Spleen (tissue), 13 donors: ENCODE measurements at places on chromosomes 3 and 15. TPM values are rescaled to one million over a fixed set of nuclear protein-coding genes. Genes with fewer than 3 reads are reported as not detected.

RPP25 gene
- total RNA-seq = 15.4 TPM

GRCh38 chr15:25407950-25408349 lies 30.9 kb downstream of the UBE3A start:
- DNase-seq = no peak

DNA sequence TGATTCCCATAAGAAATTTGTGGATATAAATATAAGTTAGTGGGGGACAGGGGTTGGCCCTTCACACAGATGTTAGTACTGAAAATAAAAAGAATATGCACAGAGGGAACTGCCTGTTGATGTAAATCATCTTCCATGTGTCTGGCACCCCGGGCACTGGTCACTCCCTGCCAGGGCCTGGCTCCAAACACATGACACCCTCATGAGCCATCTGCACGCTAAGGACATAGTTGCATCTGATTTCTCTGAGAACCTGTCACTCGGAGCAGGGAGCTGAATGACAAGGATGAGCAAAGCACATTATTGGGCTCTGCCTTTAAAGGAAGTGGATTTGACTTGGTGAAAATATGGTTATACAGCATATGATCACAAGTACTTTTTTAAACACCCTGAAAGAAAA lies 66.2 kb upstream of the TSC22D2 start:
- no peak for DNase-seq

- DNase-seq = no peak
These were observed 113.2 kb downstream of the PPP2R3A start for GRCh38 chr3:136078421-136079364.

ZNF385D gene
- 0.98 TPM for total RNA-seq

NKIRAS1 gene
- 6.3 TPM for total RNA-seq

DNA sequence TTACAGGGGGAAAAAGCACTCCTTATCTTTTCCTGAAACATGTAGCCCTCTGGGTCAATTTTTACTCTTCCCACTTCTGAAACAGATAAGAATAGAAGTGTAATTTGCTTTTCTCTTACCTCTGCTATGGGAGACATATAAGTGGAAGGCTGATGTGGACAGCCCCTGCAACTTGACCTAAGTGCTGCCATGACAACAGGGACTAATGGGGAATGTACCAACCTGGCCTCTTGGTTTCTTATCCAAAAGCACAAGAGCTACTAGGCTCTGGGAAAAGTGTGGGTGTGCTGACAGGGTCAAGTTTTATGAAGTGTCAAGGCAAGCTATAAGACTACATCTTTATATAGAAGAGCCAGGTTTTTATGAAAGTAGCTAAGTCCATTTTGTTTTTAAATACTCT lies 1246.5 kb downstream of the OTOL1 start:
- no peak for DNase-seq

GRCh38 chr3:76735152-76735551 lies 304.7 kb upstream of the ROBO2 start:
- DNase-seq = no peak

DPPA2 gene
- not detected for total RNA-seq

GALNT15 gene
- 60.2 TPM for total RNA-seq

SKOR1 gene
- total RNA-seq = 0.69 TPM

- DNase-seq = peak; percentile 54
These were observed 25.5 kb downstream of the MGLL start for GRCh38 chr3:127796831-127797150.

DNA sequence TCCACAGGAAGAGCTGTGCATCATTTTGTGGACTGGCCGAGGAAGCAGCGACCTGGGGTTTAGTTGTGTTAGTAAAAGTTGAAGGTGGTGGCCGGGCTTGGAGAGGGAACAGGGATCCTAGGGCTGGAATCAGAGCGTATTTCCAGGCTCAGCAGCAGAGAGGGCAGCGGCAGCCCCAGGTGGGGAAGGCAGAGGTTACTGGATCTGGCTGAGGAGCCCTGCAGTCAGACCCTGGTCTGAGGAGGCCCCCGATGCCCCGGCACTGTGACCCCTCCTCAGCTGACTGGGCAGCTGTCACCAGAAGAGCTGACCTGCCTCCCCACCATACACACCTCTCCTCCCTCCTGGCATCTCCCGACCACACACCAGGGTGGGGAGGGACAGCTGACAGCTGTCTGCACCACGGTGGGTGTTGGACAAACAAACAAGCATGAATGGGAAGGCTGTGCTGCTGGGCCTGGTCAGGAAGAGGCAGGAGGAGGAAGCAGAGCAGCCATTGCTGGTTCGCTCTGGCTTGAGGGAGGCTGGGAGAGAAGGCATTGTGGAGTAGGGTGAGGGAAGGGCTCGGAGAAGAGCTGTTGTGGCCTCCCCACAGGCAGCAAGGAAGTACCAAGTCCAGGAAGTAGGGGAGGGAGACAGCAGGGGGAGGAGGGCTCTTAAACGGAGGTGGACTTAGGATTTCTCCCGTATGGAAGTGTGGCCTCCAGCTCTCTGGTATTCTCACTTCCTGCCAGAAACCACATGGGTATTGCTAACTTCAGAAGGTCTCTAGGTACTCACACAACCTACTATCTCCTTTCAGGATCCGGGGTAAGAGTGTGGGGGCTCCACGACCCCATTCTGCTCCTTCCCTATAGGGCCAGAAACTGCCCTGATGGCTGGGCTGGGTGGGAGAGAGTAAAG lies 49.5 kb upstream of the HACD2 start:
- DNase-seq = no peak

GRCh38 chr3:171383206-171384018 lies 76.8 kb downstream of the TNIK start:
- DNase-seq = no peak

CSTA gene
- 11.4 TPM for total RNA-seq

DNA sequence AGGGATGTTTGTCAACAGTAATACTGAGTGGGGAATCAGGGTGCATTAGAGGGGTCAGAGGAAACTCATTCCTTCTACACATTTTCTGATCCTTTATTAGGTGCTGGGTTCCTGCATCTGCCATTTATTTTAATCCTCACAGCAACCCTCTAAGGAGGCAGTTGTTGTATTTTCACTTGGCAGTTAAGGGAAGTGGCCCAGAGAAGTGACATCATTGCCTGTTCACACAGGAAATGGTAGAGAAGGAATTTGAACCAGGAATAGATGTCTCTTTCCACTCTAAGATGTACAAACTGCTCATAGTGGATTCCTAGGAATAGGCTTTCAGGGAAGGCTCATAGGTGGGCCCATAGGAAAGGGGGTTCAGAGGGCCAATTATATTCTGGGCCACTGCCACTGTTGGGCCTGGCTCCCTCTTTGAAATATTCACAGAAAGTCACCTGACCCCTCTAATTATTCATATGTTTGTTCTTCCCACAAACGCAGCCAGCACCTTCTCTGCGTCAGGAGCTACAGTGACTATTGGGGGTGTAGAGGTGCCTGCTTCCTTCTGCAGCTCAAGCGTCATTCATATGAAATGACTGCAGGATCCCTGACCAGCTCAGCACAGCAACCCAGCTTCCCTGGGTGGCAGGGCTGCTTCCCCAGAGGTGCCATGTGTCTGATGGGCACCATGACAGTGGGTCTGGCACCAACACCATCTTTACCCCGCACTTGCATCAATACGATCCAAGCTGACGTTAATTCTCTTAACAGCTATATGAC lies 163.9 kb upstream of the SMAD3 start:
- no peak for DNase-seq

- DNase-seq = no peak
These were observed 138.4 kb downstream of the PLCL2 start for GRCh38 chr3:17023006-17023664.

DNA sequence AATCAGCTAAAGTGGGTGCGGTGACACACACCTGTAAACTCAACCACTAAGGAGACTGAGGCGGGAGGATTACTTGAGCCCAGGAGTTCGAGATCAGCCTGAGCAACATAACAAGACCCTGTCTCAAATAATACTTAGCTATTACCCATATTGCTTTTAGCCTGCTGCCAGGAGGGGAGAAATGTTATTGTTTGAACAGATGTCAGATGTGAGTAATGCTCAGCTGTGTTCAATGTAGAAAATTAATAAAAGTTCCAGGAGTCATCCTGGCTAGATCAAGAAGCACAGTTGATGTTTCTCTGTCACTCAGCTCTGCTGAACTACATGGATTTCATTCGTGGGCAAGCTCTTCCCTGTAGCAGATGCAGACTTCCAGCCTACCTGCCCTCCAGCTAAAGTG lies 22.2 kb downstream of the LSM3 start:
- DNase-seq = no peak

CACNA1D gene
- total RNA-seq = 16.1 TPM

- DNase-seq = peak; percentile 92
These were observed 363 bp downstream of the GTF2E1 start for GRCh38 chr3:120742849-120743365.

- no peak for DNase-seq
These were observed 24.3 kb downstream of the ZDHHC19 start for GRCh38 chr3:196186651-196187573.

CYP8B1 gene
- total RNA-seq = not detected

- no peak for DNase-seq
These were observed 27.7 kb upstream of the IL20RB start for GRCh38 chr3:136929977-136930670.

DNA sequence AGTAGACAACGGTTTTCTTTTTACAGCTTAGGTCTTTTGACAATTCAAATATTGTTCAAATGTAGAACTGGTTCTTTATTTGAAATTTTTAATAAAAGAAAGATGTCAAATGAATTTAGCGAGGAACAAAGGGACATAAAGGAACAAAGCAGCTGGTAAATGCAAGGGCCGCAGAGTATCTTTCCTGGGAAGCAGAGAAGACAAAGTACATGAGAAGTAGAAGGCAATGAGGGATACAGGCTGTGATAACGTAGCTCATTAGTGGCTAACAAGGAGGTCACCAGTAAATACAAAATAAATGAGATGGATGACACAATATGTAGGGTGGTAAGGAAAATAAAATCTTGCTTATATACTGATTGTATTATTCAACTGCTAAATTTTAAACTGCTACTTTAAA lies 762.8 kb downstream of the VGLL3 start:
- no peak for DNase-seq

DNA sequence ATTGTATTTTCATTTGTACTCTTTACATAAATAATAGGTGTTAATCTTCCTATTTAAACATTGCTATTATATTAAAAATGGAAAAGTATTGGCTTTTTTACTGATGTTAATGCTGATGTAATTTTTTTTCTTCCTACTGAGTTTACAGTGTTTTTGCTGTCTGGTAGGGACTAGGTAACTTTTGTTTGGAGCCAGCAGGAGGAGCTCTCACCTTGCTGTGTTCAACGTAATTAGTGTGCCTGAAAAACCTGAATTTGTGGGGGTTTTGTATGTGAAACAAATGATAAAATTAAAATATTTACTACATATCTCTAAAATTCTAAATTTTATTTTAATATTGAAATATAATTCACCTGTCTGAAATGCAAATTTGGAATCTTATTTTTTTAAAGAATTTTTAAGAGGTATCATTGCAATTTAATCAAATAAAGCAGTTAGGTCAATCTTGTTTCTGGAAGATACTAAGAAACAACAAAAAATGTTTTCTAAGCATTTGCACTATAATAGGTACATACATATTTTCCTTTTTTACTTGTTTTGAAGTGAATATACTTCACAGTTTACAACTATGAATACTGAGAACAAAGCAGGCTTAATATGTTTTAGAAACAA lies 48.8 kb downstream of the EPHA6 start:
- DNase-seq = no peak

CLDN16 gene
- total RNA-seq = not detected

SLC24A5 gene
- total RNA-seq = not detected

CCR3 gene
- total RNA-seq = 1.7 TPM

LRRC2 gene
- 10.9 TPM for total RNA-seq

DNA sequence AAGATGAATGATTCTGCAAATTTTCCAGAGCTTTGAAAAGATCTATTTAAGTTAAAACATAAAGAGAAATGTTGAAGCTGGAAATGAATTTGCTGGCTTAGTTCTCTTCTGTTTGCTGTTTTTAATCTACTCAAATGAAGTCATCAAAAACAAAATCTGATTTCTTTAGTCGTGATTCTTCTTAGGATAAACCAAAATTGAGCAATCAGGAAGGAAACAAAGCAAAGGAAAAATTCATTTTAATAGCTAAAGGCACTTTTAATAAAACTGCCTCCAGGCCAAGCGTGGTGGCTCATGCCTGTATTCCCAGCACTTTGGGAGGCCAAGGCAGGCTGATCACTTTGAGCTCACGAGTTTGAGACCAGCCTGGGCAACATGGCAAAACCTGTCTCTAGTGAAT lies 91.2 kb downstream of the DUT start:
- DNase-seq = no peak

- DNase-seq = no peak
These were observed 189.0 kb downstream of the VGLL3 start for GRCh38 chr3:86801921-86802320.

GABRB3 gene
- 1.9 TPM for total RNA-seq

CHAC1 gene
- 5.5 TPM for total RNA-seq

DNA sequence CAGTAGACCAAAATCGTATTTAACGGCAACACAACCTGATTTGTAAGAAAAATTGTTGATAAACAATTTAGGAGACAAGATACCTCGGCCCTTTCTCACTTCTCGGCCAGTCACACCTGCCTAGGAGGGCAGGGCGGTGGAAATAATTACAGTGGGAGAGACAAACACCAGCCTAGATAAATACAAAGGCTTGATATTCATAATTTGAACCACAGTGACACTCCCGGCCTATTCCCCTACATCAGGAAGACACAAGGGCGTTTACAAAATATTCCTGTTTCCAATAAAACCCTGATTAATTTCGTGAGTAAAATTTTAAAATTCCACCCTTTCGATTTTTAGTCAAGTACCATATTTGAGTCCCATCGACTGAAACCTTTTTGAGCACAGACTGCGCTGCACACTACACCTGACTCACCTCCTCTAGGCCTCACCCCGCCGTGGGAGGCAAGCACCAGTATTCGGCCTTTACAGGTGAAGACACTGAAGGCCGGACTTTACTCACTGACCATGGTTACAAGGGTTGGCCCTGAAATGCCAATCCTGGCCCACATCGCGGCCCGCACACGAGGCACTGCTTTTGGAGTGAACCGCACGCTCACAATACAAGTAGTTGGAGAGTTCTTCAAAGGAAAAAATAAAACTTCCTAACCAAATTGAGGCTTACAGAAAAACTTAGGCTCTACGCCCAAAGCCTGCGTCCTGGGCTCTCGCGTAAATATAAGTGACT lies 794 bp downstream of the ARPP19 start:
- DNase-seq = peak; percentile 83

GRCh38 chr3:105829871-105830622 lies 38.8 kb downstream of the CBLB start:
- DNase-seq = no peak

SEMA7A gene
- total RNA-seq = 92.9 TPM

DNA sequence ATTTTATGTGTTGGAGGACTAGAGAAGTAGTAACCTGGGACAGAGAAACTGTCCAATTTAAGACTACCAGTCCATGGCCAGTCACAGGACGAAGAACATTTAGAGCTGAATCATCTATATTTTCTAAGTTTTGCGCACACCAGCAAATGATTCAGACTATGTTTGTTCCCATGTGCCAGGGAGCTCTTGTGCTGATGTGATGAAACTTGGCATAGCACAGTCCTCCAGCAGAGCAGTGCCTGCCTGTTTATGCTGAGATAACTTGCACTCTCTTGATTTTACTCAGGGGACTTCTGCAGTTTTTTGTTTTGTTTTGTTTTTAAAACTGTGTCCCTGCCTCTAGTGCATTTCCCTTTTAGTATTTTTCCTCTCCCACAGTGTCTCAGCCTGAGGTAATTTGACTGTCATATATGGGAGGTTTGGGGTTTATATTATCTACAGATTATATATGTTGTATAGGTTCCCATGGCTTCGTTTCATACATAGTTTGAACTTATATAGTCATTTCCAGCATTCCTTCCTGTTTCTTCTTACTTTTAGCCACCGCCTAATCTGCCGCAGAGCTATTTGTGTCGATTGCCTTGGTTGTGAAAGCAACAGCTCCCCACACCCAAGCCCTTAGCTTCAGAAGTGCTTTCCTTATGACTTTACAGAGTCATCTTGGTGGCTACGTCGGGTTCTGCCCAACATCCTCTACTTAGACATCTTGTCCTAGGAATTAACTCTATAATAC lies 45.5 kb downstream of the PPM1L start:
- no peak for DNase-seq
